ENCODE measurements at places on chromosomes 1 and 21.

DNA sequence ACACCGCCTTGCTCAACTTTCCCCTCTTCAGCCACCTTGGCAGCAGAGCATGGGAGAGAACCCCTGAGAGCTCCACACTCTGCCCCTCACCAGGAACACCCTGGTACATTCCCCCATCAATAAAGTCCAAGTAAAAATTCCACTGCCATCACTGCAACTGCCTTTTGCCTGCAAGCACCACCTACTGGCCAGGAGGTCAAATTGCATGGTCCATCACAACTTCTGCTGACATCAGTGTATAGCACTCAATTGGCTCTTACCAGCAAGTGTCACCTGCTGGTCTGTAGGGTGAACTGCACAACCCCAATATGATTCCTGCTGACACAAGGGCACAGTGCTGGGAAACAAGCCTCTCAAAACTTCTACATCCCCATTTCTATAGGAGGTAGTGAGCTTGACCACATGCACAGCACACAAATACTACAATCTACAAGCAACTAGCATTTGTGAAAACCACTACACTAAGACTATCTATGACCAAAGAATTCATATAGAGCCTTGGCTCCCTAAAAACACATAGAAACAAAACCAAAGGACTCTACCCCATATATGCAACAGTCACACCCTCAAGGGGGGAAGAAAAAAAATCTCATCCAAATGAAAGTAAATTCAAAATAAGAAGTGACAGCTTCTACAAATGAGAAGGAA, 69.2 kb downstream of the FASLG start:
- DNase-seq = no peak

- DNase-seq = no peak
Observed at GRCh38 chr1:106498238-106498637, 558.2 kb upstream of the PRMT6 start.

GRCh38 chr1:244862354-244862698, 2.0 kb downstream of the HNRNPU start:
- DNase-seq = peak; percentile 19

- no peak for DNase-seq
Observed at GRCh38 chr1:235873045-235873444, 6.3 kb upstream of the LYST start.

- no peak for DNase-seq
Observed at GRCh38 chr1:228803421-228803820, 68.1 kb downstream of the RHOU start.

GRCh38 chr1:101435831-101436511, 199.2 kb downstream of the S1PR1 start:
- DNase-seq = no peak

GRCh38 chr1:1287288-1288110, 7.3 kb downstream of the SCNN1D start:
- no peak for DNase-seq

DNA sequence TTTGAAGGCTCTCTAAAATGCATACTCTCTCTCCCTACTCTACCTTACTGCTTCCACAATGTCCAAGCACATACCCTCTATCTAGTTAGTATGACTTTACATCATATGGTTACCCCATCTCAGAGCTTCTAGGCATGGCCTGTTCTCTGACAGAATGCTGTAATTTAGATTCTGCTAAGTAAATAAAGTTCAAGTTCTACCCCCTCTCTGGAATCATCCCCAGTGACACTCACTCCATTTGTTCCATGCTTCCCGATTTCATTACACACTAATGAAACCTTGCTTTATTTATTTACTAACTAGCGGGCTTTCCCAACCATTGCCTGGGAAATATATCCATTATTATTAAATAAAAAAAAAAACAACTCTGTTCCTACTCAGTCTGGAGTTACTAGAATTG, 7.3 kb downstream of the CRYZL1 start:
- no peak for DNase-seq

DNA sequence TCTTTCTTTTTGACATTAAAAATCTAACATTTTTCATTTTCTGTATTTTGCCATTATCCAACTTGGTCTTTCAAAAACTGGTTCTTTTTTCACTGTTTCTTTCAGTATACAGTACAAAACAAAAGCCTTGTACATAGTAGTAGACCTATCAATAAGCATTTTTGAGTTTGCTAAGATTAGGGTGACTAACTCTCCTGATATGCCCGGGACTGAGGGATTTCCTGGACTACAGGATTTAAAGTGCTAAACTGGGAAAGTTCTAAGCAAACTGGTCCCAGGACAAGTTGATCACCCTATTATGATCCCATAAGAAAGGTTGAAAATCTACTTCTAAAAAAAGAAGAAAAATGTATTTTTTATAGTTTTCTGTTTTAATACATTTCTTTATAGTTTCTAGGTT, 120.9 kb downstream of the USP25 start:
- no peak for DNase-seq

DNA sequence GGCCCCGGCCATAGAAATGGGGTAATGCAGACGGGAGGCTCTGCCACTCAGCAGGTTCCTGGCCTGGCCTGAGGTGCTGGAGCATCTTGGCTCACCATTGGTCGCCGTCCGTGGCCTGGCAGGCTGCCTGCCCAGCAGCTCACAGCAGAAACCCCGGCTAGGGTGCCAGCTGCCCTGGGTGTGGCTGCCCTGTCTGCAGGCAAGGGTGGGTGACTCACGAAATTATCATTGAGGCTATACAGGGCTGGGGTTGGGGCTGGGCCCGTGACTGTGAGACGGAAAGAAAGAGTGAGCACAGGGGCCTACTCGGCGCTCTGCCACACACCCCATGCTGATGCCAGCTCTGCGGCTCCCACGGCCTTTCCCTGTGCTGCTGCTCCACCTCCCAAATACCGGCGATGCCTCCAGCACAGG, 8.0 kb upstream of the PKP1 start:
- no peak for DNase-seq

DNA sequence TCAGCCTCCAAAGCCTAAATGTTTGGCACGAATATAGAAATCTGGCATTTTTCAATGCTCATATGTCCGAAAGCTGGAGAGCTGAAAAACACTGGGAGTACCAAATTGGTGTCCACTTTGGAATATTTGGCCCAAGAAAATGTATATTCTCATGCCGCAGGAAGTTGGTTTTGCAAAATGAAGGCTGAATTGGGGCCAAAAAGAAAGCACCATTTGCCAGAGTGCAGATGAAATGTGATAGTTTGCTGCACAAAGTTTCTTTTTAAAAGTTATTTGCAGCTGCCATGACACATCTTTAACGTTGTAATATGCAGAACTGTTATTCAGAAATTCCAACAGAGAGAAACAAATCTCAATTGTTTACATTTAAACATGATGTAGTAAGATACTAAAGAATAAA, 124.2 kb upstream of the LYPLAL1 start:
- no peak for DNase-seq

DNA sequence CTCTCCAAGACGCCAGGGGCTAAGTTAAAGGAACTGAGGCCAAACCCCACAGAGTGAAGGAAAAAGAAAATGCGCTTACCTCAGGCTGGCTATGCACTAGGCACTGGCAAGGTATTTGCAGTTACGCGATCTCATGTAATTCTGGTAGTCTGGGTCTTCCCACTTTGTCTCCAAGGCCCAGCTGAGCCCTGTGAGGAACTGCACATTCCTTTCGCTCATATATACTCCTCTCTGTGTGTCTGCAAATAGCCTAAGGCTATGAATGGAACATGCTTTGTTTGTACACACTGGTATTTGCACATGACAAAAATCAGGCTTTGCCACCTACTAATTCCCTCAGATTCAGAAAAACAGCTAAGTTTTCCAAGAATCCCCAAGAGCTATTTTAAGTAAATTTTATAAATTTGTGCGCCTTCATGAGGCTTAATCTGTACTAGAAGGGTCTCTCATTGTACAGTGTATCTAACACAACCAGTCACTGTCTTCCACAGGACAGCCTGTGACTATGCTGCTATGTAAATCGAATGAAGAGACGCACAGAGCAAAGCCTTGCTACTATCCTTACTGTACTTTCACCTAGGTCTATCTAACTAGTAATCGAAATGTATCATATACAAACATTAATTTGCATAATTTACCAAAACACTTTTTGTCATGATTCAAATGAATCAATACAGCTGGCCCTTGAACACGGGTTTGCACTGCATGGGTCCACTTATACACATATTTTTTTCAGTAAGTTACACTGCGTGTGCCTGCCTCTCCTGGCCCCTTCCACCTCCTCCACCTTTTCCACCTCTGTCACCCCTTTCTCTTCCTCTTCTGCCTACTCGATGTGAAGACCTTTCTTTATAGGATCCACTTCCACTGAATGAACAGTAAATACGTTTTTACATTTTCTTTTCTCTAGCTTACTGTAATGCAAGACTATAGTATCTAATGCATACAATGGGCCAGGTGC, 87.0 kb downstream of the SIPA1L2 start:
- DNase-seq = no peak

DNA sequence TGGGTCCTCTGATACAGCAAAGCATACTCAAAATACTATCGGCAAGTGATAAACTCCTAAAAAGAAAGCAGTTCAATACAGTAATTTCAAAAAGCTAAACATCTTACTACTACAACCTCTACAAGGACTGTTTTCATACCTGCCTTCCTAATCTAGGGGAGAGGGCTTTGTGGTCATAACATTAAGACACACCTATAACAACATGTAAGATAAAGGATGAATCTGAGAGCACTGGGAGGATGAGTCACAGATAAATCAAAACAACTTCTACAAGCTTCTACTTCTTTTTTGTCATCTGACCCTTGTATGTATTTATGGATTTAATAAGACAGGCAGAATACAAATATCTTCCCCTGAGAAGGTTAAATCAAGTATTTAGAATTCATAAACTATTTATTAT, 40.0 kb downstream of the LTN1 start:
- no peak for DNase-seq

GRCh38 chr1:193549081-193549480, 362.7 kb upstream of the B3GALT2 start:
- DNase-seq = no peak

- no peak for DNase-seq
Observed at GRCh38 chr1:14815175-14815877, 216.8 kb downstream of the KAZN start.

DNA sequence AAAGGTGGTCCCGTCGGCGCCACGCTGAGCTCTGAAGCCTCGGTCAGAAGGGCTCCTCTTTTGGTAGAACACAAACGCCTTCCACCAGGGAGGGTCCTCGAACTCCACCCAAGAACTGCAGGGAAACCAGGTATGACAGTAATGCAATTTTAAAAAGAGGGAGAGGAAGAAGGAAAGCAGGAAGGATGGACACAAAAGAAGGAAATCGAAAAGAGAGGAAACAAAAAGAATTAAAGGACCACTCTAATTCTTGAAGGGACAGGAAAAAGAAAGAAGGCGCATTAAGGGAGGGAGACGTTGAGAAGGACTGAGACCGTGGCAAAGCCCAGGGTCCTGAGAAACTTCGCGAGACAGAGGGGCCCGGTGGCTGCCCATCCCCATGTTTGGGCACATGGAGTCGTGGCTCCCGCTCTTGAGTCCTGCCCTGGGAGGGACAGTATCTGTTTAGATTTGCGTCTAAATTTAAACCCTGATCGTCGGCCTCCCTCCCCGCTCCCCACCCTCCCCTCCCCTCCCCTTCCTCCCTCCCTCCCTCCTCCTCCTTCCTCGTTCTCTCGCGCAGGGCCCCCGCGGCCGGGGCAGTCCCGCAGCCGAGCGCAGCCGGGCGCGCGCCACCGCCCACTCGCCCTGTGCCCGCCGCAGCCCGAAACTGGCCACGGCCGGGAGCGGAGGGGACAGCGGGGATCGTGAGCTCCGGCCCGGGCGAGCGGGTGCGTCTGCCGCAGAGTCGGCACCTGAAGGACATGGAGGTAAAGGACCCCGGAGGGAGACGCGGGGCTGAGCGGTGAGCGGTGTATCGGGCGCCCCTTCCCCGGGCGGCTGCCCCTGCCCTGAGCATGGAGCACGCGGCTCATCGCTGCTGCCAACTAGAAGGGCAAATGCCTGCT, at the start of gene RCSD1:
Gene RCSD1, plus strand, starts transcription at position 552 of the 887 bp plus-strand sequence. Its CDS starts 192 bp downstream, at position 744.
- DNase-seq = no peak

GRCh38 chr1:188825471-188825870, 1652.2 kb downstream of the BRINP3 start:
- DNase-seq = no peak

- no peak for DNase-seq
Observed at GRCh38 chr1:229310833-229311232, 32.0 kb downstream of the CCSAP start.

GRCh38 chr1:15618655-15619525, 1.6 kb downstream of the DDI2 start:
- DNase-seq = no peak

- DNase-seq = no peak
Observed at GRCh38 chr21:39366563-39366962, 17.7 kb upstream of the HMGN1 start.

All from putamen (tissue), 1 donor.